ENCODE measurements at places on chromosomes 4 and X. TPM values are rescaled to one million over a fixed set of nuclear protein-coding genes. Genes with fewer than 3 reads are reported as not detected.

PFKFB1 gene
- not detected for total RNA-seq

MFAP3L gene
- total RNA-seq = 1.9 TPM

SCML1 gene
- total RNA-seq = 13.0 TPM

ITIH6 gene
- total RNA-seq = not detected

MXRA5 gene
- total RNA-seq = not detected

ZNF185 gene
- total RNA-seq = 43.6 TPM

GRIA2 gene
- not detected for total RNA-seq

MGST2 gene
- total RNA-seq = 99.9 TPM

CPLX1 gene
- total RNA-seq = 0.20 TPM

UGT2A1 gene
- total RNA-seq = not detected

MAGEA8 gene
- total RNA-seq = not detected

HS6ST2 gene
- 0.10 TPM for total RNA-seq

RRH gene
- not detected for total RNA-seq
